CD4-positive, alpha-beta T cell treated with Interleukin-21 for 1 hour (primary cell): ENCODE measurements at places on chromosomes 1 and 21.

DNA sequence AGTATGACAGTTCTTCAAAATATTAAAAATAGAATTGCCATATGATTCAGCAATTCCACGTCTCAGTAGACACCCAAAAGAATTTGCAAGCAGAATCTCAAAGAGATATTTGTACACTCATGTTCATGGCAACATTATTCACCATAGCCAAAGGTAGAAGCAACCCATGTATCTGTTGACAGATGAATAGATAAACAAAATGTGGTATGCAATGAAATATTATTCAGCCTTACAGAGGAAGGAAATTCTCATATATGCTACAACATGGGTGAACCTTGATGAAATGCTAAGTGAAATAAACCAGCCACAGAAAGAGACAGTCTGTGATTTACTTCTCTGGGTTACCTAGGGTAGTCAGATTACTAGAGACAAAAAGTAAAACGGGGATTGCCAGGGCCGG lies 47.0 kb downstream of the NAV1 start:
- DNase-seq: no peak

GRCh38 chr1:162026881-162027280 lies 3.2 kb upstream of the OLFML2B start:
- no peak for DNase-seq

DNA sequence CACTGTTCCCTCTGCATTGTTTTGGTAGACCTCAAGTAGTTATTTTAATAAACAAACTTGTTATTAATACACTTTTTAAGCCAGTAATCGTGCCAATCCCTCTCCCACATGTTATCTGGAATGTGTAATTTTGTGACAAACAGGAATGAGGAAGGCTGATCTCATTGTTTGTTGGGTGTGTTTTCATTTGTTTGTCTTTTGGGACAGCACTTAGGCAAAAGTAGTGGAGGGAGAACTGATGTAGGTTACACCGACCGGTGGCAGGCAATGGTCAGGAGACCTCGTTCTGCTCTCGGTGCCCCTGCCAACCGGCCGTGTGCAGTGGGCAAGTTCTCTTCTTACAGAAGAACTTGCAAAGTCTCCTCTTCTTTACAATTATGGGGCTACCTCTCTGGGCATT lies 99.8 kb downstream of the HUNK start:
- DNase-seq: no peak

DNA sequence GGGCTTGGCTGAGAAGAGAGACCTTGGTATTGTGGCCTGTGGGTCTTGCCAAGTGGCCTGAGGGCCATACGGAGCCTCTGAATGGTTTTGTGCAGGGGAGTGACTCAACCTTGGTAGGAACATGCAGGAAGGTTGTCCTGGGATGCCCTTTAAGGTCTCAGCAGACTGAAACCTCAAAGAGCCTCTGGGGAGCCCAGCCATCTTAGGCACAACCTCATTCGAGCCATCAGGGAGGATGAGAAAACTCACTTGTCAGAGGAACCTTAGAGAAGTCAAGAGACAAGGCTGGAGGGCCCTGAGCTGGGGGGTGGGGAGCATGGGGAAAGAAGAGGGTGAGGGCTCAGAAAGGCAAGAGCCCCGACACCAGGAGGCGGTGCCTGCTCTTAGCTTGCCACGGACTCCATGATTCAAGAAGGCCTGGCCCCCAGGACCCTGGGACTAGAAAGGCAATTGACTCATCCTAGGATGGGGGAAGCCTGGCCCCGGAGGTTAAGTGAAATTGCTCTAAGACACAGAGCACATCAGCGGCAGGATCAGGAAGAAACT lies 13.0 kb downstream of the IFI6 start:
- no peak for DNase-seq

GRCh38 chr1:115476616-115477015 lies 138.6 kb upstream of the NGF start:
- DNase-seq: no peak
